Spinal cord (tissue), 10 donors: ENCODE measurements at places on chromosomes 3 and 15.

DNA sequence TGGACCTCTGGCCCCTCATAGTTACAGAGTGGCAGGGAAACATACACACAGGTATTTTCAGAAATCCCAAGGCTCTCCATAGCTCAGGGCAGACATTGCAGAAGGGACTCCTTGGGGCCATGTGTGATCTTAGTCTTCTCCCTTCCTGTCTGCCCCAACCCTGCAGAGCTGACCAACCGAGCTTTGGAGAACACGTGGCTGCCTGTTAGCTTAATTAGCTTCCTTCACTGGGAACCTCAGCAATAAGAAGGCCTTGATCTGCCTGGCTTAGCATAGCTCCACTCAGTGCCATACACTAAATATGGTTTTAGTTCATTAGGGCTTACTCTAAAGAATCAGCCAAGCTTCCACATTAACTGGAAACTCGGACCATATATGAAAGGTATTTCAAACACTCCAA, 12.3 kb downstream of the LYZL4 start:
- no peak for DNase-seq

- no peak for DNase-seq
Observed at GRCh38 chr3:52401021-52401420, 43.9 kb downstream of the SEMA3G start.

DNA sequence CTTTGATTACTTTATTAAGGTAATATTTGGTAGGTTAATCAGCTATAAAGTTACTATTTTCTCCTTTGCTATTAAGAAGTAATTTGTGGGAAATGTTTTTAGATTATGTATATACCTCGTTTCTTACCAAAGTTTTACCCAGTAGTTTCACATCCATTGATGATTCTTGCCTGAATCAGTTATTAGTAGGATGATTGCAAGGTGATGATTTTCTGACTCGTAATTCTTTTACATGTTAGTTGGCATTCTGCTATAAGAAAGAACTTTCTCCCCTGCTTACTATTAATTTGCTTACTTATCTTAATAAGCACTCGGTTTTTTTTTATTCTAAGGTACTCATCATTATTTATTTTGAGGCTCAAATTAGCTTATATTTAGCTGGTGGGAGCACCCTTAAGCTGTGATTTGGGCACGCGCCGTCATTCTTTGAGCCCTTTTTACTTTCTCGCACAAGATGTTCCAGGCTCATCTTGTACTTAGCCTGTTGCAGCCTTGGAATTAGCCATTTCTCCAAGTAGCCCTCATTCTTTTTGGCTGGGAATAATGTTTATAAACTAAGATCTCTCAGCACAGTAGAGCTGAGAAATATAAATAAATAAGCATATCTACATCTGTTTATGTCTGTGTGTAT, 15.3 kb downstream of the USP3 start:
- DNase-seq: no peak

- no peak for DNase-seq
Observed at GRCh38 chr15:63308491-63308890, 31.1 kb downstream of the APH1B start.

- no peak for DNase-seq
Observed at GRCh38 chr3:27425896-27426565, 56.8 kb upstream of the NEK10 start.

GRCh38 chr3:155425396-155425795, 131.9 kb upstream of the STRIT1 start:
- no peak for DNase-seq

DNA sequence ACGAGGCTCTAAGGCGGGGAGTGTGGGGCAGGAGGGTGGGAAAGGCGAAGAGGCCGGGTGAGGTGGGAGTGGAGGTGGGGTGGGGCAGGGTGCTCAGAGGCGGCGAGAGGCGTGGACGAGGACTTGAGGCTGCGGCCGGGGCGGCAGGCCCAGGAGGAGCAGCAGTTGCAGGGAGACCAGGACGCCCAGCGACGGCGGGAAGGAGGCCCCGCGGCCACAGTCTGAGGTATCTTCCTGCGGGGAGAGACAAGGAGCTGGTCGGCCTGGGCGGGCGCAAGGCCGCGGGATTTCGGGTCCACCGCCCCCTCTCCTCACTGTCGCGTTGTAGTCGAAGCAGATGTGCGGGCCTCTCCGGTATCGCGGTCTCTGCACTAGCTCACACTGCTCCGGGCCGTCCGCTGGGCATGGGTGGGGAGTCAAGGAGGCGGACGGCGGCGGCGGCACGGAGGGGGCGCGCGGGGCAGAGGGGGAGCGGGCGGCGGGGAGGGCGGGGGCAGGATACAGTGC, 5.3 kb upstream of the TMEM115 start:
- no peak for DNase-seq

DNA sequence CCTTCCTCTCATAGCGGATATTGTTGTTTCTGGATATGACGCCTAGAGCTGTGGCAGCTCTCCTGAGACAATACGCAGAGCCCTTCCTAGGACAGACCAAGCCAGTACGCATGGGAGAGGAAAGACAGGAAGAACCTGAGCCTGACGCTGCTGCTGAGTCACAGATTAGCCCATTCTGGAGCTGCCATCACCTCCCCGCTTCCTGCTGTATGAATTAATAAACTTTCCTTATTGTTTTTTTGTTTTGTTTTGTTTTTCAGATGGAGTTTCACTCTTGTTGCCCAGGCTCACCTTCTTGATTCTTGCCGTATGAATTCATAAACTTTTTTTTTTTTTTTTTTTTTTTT, 67.0 kb downstream of the PPCDC start:
- no peak for DNase-seq

DNA sequence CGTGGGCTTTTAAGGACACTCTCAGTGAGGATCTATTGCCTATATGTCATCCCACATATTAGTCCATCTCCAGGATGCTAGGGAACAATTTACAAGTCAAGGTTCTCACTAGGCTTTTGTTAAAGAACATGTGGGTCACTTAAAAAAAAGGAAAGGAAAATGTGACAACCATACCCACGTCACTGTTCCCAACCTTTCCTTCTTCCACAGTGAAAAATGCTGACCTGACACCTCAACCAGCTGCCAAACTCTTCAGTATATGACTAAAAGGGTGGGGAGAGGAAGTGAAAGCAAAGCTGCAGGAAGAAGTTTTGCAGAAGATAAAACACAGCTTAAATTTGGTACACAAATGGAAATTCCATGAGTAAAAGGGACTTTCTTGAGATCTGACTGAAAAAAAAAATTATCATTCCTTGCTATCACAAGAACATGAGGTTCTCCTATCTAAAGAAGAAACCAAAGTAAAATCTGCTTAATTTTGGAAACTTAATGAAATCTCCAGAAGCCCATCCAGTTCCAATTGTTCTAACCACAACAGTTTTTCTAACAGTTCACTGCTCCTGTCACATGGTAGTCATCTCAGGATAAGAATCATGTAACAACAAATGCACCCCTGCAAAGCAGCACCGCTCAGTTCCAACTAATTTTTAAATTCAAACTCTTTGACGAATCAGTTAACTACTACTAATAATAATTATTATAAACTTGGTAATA, 117.0 kb upstream of the TSPAN3 start:
- DNase-seq: no peak

DNA sequence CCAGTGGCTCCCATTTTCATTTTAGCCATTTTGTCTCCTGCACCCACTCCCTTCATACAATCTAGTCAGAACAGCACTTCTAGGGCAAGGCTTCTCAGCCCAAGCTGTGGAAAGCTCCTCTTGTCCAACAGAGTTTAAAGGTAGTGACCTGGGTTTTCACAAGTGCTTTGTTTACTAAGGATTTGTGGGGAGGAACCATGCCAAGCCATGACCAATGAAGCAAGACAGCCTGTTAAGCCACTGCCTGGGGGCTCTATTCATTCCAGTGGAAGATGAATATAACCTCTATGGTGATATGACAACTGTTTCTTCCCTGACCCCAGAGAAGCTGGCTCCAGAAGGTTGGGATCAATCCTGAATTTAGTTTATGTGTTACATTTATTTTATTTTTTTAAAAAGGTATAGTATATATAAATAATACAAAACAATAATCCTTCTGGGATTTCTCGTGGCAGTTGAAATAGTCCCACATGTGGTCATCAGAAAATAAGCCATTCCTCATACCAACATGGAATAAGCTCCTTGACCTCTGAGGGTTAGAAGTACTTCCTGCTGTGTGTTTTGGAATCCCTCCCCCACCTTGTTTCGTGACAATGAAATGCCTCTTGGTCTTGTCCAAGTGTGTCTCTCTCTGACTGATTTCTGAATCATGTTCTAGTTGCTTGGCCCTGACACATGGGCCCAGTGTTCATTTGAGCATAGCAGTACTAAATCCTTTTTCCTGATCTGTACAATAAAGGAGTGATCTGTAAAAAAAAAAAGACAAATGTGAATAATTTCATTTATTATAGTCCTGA, 13.3 kb upstream of the THUMPD3 start:
- DNase-seq: no peak

- no peak for DNase-seq
Observed at GRCh38 chr3:174529298-174529697, 329.8 kb upstream of the NAALADL2 start.

DNA sequence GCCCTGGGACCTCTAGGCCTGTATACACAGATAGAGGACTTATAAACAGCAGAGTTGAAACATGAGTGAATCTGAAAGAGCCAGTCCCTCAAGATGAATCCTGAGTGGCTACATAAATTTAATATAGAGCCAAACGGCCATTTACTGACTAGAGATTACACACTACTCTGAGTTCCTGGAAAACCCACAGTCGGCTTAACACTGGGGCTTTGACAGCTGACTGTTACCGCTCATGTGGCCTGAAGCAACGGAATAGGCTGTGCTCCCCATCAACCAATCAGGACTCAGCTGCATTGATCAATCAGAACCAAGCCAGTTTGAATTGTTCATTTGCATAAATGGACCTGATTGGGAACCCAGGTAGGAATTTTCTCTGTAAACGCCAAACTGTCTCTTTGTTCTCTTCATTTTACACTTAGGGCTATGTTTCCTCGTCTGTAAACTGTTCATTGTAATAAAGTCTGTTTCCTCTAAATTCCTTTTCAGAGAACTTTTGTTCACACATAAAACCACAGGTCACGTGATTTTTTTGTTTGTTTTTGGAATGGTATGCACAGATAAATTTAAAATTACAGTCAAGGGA, 40.5 kb downstream of the CCNL1 start:
- no peak for DNase-seq

- no peak for DNase-seq
Observed at GRCh38 chr15:60554494-60554893, 75.6 kb upstream of the ICE2 start.

DNA sequence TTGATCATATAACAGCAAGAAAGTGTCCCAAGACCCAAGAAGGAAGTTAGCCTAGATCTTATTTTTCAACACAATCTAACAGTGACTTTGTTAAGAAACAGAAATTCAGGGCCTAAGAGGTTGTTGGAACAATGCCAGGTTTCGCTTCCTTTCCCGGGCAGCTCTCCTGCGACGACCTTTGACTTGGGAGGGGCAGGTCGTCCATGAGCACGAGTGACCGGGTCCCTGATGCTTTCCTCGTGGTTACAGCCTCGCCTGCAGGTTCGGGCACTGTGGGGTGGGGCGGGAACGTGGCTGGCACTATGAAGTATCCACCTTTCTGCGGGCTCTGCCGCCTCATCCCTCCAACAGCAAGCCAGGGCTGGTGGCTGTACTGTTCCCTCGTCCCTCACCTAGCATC, 90.1 kb upstream of the RGMA start:
- no peak for DNase-seq

GRCh38 chr3:157752956-157753786, 250.0 kb upstream of the VEPH1 start:
- DNase-seq: no peak

GRCh38 chr15:94346282-94346681, 114.9 kb downstream of the MCTP2 start:
- no peak for DNase-seq

DNA sequence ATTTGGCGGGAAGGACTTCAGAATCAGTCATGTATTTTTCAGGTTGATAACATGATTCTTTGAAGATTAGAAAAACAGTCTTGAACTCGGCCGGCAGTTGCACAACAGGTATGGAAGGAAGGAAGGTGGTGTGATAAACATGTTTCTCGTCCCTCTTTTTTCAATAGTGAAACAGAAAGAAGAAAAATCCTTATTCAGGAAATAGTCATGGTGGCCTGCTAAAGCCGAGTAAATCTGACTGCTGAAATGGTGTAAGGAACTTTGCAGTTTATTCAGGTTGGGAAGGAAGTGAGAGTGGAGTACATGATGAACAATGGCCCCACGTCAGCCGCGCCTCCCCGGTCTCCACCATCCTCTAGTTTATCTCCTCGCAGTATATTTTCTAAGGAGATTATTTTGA, 6.7 kb downstream of the RASGRP1 start:
- DNase-seq: no peak

GRCh38 chr3:140530131-140530530, 147.7 kb upstream of the TRIM42 start:
- no peak for DNase-seq

- DNase-seq: no peak
Observed at GRCh38 chr3:128498901-128499530, 6.0 kb upstream of the GATA2 start.
